ENCODE measurements at places on chromosomes 5 and 9. TPM values are rescaled to one million over a fixed set of nuclear protein-coding genes. Genes with fewer than 3 reads are reported as not detected.

DNA sequence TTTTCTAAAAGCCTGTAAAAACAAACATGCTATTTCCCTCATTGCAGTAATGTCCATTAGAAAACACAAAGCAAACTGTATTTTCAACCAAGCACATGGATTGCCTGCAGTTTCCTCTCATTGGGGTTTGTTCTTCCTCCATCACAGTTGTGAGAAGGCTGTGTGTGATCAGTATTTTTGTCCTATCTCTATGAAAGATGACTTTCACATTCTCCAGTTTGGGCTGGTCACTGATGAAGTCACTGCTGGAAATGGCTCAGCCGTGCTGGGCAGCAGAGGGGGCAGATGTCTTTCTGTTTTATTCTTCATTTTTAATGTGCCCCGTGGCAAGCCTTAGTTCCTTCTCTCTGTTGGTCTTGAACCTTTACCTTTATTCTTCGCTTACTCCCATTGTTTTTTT is 288.9 kb upstream of the MPDZ start:
- no peak for DNase-seq

DNA sequence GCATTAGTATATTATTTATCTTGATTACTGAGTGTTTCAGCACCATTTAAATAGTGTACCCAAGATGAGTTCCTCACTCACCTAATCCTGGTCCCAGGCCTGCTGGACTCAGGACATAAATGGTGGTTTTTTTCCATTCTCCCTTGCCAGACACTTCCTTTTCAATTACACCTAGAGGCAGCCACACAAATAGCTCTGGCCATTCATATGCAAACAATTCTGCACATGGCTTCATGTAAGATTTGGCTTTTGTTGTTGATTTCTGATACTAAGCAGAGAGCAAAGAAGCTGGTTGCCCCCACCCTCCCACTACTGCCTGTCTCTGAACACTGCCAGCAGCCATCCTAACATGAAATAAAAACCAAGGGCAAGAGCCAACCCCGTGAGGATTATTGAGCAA is 180.4 kb downstream of the SEMA5A start:
- DNase-seq = no peak

PCDHA5 gene
- 1.0 TPM for total RNA-seq

- peak; percentile 42 for DNase-seq
These were observed 222.4 kb downstream of the MAPKAP1 start for GRCh38 chr9:125484350-125485282.

GRCh38 chr9:117777823-117778222 is 73.6 kb downstream of the TLR4 start:
- DNase-seq = no peak

DNA sequence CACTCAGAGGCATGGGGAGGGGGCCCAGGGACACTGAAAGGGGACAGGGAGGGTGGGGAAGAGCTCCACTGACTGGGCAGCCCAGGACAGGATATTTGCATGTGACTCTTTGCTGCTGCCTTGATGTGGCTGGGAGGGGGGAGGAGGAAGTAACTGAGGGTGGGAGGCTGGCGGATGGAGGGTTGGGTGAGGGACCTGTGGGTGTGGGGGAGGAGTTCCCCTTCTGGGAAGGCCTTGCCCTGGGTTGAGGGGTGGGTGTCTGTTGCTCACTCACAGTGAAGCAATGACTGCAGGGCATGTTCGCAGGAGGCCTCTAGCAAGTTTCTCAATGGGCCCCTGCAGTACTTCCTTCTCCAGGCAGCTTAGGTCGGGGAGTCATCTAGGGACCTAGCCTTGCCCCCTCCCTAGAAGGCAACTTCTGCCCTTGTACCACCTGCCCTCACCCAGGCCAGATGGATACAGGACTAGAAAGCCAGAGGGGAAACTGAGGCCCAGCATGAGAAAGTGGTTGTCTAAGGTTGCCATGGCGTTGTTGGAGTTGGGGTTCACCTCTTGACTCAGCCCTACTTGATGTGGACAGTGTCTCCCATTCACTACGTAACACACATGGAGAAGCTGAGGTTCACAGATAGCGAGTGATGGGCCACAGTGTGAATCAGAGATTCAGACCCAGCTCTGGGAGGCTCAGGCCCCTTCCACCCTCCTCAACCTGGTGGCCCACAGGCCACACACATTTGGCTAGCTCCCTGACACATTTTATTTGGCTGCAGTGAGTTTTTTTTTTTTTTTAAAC is 3.0 kb downstream of the GRK6 start:
- no peak for DNase-seq

- DNase-seq = no peak
These were observed 133.1 kb downstream of the DOCK8 start for GRCh38 chr9:347667-348292.

DTWD2 gene
- total RNA-seq = 5.8 TPM

GRCh38 chr9:74838351-74838750 is 49.4 kb downstream of the TRPM6 start:
- no peak for DNase-seq

CER1 gene
- not detected for total RNA-seq

- DNase-seq = no peak
These were observed 110.1 kb upstream of the OTULINL start for GRCh38 chr5:14471507-14471906.

GRCh38 chr5:129717751-129718310 is 30.1 kb upstream of the MINAR2 start:
- DNase-seq = no peak

DNA sequence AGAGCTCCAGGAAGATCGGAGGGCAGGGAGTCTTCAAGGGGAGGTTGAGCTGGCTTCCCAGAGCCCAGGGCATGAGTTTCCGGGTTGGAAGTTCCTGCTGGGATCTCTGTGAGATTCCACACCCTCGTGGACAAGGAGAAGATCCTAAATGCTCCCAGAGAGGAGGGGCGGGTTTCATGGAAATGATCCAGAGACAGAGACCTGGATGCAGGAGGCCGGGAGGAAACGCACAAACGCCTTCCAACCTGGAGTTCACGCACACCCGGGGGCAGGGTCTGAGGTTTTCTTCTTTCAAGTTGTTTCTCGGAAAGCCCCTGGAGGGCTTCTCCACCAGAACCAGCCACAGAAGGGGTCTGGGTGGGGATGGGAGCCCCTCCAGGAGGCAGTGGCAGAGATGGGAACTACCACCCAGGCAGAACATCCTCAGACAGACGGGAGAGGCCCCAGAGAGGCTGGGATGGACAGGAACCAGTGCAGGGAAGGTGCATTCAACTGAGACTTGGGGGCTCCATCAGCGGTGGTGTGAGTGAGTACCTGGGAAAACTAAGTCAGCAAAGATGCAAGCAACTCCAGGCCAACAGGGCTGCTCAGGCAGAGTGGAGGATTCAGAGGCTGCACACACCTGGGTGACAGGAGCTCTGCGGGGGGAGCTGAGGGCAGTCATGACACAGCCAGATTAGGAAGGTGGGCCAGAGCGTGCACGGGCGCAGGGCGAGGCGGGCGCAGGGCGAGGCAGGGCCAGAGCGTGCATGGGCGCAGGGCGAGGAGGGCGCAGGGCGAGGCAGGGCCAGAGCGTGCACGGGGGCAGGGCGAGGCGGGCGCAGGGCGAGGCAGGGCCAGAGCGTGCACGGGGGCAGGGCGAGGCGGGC is 52.1 kb upstream of the EXOC3 start:
- peak; percentile 79 for DNase-seq

CTSL gene
- total RNA-seq = 277 TPM

FYB1 gene
- not detected for total RNA-seq

COL27A1 gene
- total RNA-seq = 44.8 TPM

GRCh38 chr5:68279984-68280383 is 64.4 kb downstream of the PIK3R1 start:
- no peak for DNase-seq

ABCA2 gene
- 47.6 TPM for total RNA-seq

MPDZ gene
- 56.1 TPM for total RNA-seq

- DNase-seq = no peak
These were observed 79.6 kb downstream of the TLE4 start for GRCh38 chr9:79651251-79651795.

All from osteocyte (in vitro differentiated cells).